Adrenal gland (tissue), 19 donors: ENCODE measurements at places on chromosomes 6 and 20.

DNA sequence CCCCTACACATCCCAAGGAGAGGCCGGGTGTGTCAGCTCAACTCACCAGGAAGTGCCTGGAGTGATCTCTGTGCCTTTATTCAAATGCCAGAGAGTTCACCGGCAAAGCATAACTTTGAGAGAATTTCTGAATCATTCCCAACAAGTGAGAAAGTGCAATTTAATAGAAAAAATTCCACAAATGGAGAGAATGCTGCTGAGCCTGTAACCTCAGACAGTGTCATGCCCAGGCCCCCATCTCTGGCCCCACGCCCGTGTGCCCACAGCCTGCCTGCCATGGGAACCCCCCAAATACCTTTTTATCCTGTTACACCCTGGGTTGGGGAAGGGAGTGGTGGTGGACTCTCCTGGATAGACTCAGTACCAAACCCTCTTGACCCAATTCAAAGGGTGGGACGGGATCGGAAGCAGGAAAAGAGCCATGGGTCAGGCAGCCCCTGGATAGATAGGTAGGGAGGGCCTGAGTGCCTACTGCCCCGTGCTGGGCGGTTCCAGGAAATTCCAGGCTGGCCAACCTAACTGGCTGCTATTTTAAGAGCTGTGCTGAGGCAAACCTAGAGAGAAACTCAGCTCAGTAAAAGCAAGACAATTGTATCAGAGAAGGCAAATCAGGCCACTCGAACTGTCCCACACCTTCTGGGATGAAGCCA, 179.0 kb upstream of the FOXA2 start:
- no peak overlapping the region for H3K4me3 ChIP-seq
- H3K36me3 ChIP-seq = no peaks in the 10 kb centered on the region
- H3K27ac ChIP-seq = no peak overlapping the region
- H3K4me1 ChIP-seq = no peaks in the 10 kb centered on the region
- no peaks in the 10 kb centered on the region for H3K27me3 ChIP-seq

DNA sequence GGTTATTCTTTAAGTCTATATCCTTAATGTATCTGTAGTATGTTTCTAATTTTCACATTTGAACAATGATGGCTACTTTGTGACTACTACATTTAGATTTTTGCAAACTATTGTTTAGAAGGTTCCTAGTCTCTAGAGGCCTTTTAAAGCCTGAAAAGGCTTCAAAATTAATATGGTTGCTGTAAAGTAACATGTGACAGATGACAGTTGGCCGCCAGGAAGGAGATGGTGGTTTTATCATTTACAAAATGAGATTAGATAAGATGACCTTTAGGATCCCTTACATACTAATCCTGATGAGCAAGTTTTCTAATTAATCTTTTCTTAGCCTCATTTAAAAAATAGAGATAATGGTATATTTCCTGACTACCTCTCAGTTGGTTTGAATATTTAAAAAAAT, 18.8 kb downstream of the SCAF8 start:
- H3K27me3 ChIP-seq = no peaks in the 10 kb centered on the region
- no peak overlapping the region for H3K27ac ChIP-seq
- no peaks in the 10 kb centered on the region for H3K4me1 ChIP-seq
- H3K36me3 ChIP-seq = no peaks in the 10 kb centered on the region
- H3K4me3 ChIP-seq = no peak overlapping the region

DNA sequence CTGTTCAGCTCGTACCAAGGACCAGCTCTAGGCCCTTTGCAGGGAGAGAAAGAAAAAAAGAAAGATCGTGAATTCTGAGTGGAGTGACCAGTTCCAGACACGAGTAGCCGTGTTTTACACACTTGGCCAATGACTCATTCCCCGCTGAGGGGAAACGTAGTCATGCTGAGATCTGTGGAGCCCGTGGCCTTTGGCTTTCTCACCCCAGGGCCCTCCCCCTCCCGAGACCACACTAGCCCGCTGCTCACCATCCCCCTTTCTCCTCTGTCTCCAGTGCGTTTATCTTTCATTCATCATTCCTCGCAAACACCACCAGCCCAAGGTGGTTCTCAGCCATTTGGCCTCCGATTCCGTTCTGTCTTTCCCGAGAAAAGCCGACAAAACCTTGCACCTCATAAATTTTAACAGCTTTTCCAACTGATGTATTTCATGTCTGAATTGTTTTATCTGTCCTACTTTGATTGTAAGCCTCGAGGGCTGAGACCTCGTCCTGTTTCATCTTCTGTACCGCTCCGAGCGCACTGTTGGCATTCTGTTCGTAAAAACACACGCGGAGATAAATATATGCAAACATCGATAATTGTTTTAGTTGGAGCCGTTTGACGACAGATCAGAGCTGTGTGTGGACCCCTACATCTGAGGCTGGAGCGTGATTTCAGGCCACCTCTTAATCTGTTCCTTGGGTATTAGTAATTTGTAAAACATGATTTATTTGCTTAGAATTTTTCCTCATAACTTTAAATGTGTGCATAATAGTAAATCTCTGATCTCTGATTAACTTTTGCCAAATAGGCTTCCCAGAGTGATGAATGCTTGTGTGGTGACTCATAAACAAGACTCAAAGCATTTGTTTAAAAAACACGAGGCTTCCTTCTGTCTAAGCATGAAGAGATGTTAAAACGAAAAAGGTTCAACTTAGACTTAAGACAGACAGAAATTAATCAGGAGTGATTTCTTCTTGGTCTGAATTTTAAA, 336.6 kb downstream of the CDH4 start:
- H3K4me3 ChIP-seq = no peak overlapping the region
- H3K27ac ChIP-seq = no peak overlapping the region
- H3K4me1 ChIP-seq = no peaks in the 10 kb centered on the region
- no peaks in the 10 kb centered on the region for H3K36me3 ChIP-seq
- H3K27me3 ChIP-seq = no peaks in the 10 kb centered on the region

DNA sequence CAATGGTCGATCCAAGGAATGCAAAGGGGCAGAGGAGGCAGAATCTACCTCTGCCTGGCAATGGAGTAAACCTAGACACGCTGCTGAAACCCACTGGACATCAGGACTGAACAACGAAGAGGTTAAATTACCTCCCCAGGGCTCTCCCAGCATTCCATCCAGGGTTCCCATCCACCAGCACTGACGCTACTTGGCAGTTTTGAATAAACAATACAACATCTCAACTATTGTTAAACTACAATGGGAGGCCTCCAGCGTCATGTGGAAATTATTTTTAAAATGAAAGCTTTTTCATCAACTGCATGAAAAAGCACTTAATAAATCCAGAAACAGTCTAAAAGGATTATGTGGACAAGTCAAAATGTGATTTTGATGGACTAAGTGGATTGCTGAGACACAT, 96.8 kb upstream of the NHSL1 start:
- DNase-seq = no peak
- H3K27ac ChIP-seq = no peak overlapping the region
- H3K4me3 ChIP-seq = no peak overlapping the region
- H3K4me1 ChIP-seq = peaks cover 22% of the 10 kb centered on the region
- H3K36me3 ChIP-seq = no peaks in the 10 kb centered on the region
- no peaks in the 10 kb centered on the region for H3K27me3 ChIP-seq

DNA sequence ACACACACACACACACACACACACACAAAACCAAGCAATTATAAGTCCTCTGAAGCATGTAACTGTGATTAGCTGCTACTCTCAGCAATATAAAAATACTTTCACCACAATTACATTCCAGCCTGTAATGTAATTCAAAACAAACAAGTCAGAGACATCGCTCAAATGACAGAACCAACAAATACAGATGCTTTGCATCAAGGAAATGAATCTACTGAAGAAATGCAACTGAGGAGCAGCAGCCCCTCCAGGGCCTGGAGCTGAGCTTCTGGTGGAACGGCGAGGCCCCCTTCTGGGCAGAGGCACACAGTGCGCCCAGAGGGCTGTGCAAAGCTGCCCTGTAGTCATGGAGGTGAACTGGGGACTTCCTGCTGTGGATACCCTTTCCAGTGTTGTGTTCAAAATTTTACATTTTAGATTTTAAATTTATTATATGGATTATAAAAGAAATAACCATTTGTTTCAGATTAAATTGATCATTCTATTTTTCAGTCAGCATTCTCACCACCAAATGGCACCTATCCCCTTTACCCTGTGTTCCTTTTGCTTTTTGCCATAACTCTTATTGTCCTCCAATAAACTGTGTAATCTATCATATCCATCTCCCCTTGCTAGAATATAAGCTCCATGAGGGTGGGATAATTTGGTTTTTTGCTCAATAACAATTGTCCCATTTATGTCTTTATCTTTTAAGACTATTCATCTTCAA, 23.2 kb downstream of the ADAT2 start:
- H3K4me3 ChIP-seq = no peak overlapping the region
- H3K27ac ChIP-seq = no peak overlapping the region
- no peaks in the 10 kb centered on the region for H3K27me3 ChIP-seq
- no peaks in the 10 kb centered on the region for H3K4me1 ChIP-seq

GRCh38 chr6:152979116-152979515, 3.7 kb downstream of the FBXO5 start:
- H3K36me3 ChIP-seq = no peaks in the 10 kb centered on the region
- peaks cover 12% of the 10 kb centered on the region for H3K4me1 ChIP-seq
- DNase-seq = no peak
- H3K27me3 ChIP-seq = no peaks in the 10 kb centered on the region

GRCh38 chr20:14401479-14402138, 64.2 kb upstream of the FLRT3 start:
- DNase-seq = no peak
- no peak overlapping the region for H3K4me3 ChIP-seq
- H3K4me1 ChIP-seq = no peaks in the 10 kb centered on the region

DNA sequence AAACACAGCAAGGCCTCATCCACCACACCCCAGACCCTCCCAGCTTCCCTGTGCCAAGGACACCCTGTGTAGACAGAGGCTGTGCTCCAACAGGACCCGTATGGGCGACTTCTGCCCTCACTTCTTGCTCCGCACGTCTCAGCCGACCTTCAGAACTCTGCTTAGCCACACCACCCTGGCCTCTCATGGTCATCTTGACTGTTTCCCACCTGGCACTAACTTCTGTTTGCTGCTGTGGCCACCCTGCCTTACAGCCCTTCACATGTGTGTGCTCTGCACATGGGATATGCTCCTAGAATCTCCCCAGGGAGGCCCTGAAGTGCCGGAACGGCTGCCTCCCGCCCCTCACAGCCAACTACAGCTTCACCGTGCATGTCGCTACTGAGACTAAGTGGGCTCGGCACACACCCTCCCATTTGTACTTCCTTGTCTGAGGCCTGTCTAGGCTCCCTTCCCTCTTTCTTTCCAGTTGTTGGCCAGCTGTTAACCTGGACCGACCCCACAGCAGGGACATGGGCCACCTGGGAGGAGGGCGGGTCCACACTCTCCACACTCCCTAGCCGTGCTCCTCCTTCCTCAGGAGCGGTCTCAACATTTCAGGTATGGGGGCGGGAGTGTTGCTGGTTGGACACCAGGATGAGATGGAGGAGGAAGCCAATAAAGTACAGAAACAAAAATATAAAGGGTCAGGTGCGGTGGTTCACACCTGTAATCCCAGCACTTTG, 69.6 kb downstream of the PYGB start:
- H3K27ac ChIP-seq = peak overlapping the region; percentile 56
- H3K4me1 ChIP-seq = peaks cover 7% of the 10 kb centered on the region
- H3K27me3 ChIP-seq = no peaks in the 10 kb centered on the region
- H3K36me3 ChIP-seq = no peaks in the 10 kb centered on the region
- no peak overlapping the region for H3K4me3 ChIP-seq

GRCh38 chr6:31597006-31597405, 4.2 kb upstream of the NCR3 start:
- H3K4me1 ChIP-seq = no peaks in the 10 kb centered on the region
- H3K36me3 ChIP-seq = no peaks in the 10 kb centered on the region
- no peak for DNase-seq
- no peak overlapping the region for H3K4me3 ChIP-seq
- H3K27me3 ChIP-seq = no peaks in the 10 kb centered on the region

GRCh38 chr6:11732036-11732631, 46.5 kb downstream of the ADTRP start:
- H3K4me1 ChIP-seq = no peaks in the 10 kb centered on the region
- peak; percentile 43 for DNase-seq
- H3K4me3 ChIP-seq = no peak overlapping the region
- peak overlapping the region; percentile 58 for H3K27ac ChIP-seq
- peaks cover under 1% of the 10 kb centered on the region for H3K27me3 ChIP-seq

DNA sequence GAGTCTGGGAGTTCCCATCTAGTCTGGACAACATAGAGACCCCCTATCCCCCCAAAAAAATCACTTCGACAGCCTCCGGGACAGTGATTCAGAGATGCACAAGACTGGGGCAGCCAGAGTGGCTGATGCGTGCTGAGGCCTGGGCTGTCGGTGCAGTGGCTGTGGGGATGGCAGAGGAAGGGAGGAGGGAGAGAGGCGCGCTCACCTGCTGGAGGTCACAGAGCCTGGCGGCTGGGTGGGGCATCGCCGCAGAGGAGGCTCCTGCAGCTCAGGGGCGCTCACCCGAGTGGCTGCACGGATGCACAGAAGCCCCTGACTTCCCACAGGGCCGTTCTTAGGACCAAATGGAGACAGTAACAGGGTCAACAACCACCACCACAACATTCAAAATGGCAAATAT, 182.8 kb downstream of the SMOC2 start:
- H3K27me3 ChIP-seq = no peaks in the 10 kb centered on the region
- no peaks in the 10 kb centered on the region for H3K4me1 ChIP-seq
- DNase-seq = no peak
- H3K36me3 ChIP-seq = no peaks in the 10 kb centered on the region
- no peak overlapping the region for H3K4me3 ChIP-seq

- H3K27me3 ChIP-seq = no peaks in the 10 kb centered on the region
- no peaks in the 10 kb centered on the region for H3K4me1 ChIP-seq
- no peak overlapping the region for H3K4me3 ChIP-seq
- no peak for DNase-seq
- no peaks in the 10 kb centered on the region for H3K36me3 ChIP-seq
Measured at GRCh38 chr6:124423621-124424020, 538.6 kb upstream of the RNF217 start.

GRCh38 chr6:85049282-85049681, 284.9 kb upstream of the TBX18 start:
- no peaks in the 10 kb centered on the region for H3K36me3 ChIP-seq
- no peak overlapping the region for H3K4me3 ChIP-seq
- no peak for DNase-seq
- H3K4me1 ChIP-seq = no peaks in the 10 kb centered on the region
- H3K27me3 ChIP-seq = no peaks in the 10 kb centered on the region

DNA sequence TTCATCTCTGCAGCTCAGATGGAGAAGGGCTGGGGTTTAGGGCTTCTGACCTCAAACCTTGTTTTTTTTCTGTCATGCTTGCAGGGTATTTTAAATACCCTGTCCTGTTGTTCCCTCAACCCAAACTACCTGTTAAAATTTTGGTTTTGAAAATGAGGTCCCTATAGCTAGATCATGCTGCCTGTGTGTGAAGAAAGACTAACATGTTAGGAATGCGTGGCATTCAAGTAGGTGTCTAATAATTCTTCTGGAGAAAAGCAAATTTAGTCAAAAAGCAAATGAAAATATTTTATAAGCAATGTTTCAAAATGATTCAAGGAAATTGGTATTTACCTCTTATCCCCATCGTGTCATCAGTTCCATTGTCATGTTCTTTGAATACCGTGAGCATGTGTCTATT, 77.2 kb upstream of the C20orf144 start:
- H3K36me3 ChIP-seq = no peaks in the 10 kb centered on the region
- no peak overlapping the region for H3K27ac ChIP-seq
- no peaks in the 10 kb centered on the region for H3K27me3 ChIP-seq
- H3K4me3 ChIP-seq = no peak overlapping the region
